Hepatocyte (in vitro differentiated cells): ENCODE measurements at places on chromosomes 2 and 18.
A peak's percentile ranks its signal among the peaks of the same experiment; 100 is the strongest.

- H3K36me3 ChIP-seq: no peaks in the 10 kb centered on the region
- no peak overlapping the region for H3K4me3 ChIP-seq
- no peaks in the 10 kb centered on the region for H3K4me1 ChIP-seq
- H3K27ac ChIP-seq: no peak overlapping the region
- no peak for DNase-seq
Measured at GRCh38 chr18:62862466-62862865, 147.1 kb downstream of the PHLPP1 start.

DNA sequence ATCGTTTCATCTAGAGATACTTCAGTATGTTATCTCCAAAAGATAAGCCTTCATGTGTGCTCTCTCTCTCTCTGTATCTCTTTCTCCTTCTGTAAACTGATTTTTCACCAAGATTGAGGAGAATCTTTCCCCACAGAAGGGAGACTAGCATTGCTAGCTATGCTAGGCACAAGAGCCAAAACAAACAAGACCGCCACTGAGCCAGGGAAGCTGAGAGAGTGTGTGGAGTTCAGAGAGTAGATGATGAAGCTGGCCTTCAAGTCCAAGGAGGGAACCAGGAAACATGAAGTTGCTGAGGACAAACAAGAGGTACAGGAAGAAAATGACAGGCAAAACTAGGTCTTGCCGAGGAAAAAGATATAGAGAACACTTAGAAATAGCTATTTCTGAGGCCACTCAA is 23.4 kb downstream of the DAPL1 start:
- H3K27me3 ChIP-seq: no peaks in the 10 kb centered on the region
- H3K27ac ChIP-seq: no peak overlapping the region
- no peaks in the 10 kb centered on the region for H3K36me3 ChIP-seq
- no peak overlapping the region for H3K4me3 ChIP-seq

GRCh38 chr18:74294526-74294925 is 2.8 kb upstream of the CYB5A start:
- H3K36me3 ChIP-seq: no peaks in the 10 kb centered on the region
- H3K4me1 ChIP-seq: peaks cover 14% of the 10 kb centered on the region
- no peak for DNase-seq
- no peak overlapping the region for H3K27ac ChIP-seq
- no peaks in the 10 kb centered on the region for H3K27me3 ChIP-seq

- H3K27me3 ChIP-seq: no peaks in the 10 kb centered on the region
- peak overlapping the region; percentile 62 for H3K27ac ChIP-seq
- DNase-seq: peak; percentile 71
- H3K36me3 ChIP-seq: no peaks in the 10 kb centered on the region
- no peak overlapping the region for H3K4me3 ChIP-seq
Measured at GRCh38 chr2:114543236-114543766, 100.9 kb downstream of the DPP10 start.

DNA sequence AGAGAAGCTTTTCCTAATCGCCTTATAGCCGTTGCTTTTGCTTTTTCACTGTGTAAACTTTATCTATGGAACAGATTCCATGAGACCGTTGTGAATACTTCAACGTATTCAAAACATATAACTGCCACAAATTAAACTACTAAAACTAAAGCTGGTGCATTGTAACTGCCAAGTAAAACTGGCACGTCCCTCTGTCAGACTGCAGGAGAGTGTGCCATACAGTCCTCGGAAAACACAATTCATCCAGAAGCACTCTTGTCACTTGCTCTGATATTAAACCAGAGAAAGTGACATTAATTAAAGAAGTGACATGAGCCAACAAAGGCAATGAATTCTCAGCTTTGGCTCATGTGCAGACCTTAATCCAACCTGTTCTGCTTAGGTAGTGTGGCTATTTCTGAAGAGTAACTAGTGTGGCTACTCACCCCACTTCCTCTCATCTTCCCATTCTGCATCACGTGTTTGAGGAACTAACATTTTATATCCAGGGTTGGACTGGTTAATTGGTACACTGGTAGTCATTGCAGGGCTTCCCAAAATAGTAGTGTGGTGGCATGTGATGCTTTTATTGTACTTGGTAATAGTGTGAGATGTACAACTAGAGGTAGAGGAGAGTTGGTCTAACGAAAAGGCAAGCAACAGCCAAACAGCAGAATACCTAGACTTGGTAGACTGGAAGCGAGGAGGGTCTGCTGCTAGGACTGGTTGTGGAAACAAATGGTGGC is 9.7 kb downstream of the VRK2 start:
- H3K27ac ChIP-seq: no peak overlapping the region
- H3K4me1 ChIP-seq: no peaks in the 10 kb centered on the region
- H3K27me3 ChIP-seq: no peaks in the 10 kb centered on the region
- DNase-seq: no peak
- H3K4me3 ChIP-seq: no peak overlapping the region

GRCh38 chr2:203484266-203485112 is 50.6 kb downstream of the RAPH1 start:
- no peaks in the 10 kb centered on the region for H3K27me3 ChIP-seq
- no peak overlapping the region for H3K4me3 ChIP-seq
- DNase-seq: no peak
- H3K27ac ChIP-seq: no peak overlapping the region
- no peaks in the 10 kb centered on the region for H3K4me1 ChIP-seq
